ENCODE measurements at places on chromosomes 5 and 9. TPM values are rescaled to one million over a fixed set of nuclear protein-coding genes. Genes with fewer than 3 reads are reported as not detected.
A peak's percentile ranks its signal among the peaks of the same experiment; 100 is the strongest.

GRCh38 chr9:121298016-121298538, 30.1 kb downstream of the GSN start:
- H3K4me3 ChIP-seq, result no peak overlapping the region
- DNase-seq, result no peak
- H3K27me3 ChIP-seq, result no peaks in the 10 kb centered on the region
- peaks cover 21% of the 10 kb centered on the region for H3K36me3 ChIP-seq
- peaks cover 63% of the 10 kb centered on the region for H3K4me1 ChIP-seq

DNA sequence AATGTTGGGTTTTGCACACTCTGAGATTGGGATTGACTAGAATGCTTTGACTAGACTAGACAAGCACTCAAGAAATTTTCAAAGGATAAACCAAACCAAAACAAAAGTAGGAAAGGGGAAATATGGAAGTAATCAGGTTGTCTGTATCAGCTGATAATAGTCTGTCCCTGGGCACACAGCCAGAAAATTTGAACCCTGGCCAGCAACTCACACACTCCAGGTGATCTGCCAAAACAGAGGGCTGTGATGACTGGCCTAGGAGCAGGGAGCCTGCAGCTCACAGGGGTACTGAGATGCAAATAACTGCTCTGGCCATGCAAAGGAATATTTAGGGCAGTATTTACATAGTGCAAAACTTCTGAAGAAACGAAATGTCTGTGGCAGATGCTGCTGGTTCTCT, 112.3 kb upstream of the SMIM23 start:
- H3K27ac ChIP-seq, result no peak overlapping the region
- peak; percentile 70 for DNase-seq
- no peak overlapping the region for H3K4me3 ChIP-seq
- no peaks in the 10 kb centered on the region for H3K36me3 ChIP-seq

DNA sequence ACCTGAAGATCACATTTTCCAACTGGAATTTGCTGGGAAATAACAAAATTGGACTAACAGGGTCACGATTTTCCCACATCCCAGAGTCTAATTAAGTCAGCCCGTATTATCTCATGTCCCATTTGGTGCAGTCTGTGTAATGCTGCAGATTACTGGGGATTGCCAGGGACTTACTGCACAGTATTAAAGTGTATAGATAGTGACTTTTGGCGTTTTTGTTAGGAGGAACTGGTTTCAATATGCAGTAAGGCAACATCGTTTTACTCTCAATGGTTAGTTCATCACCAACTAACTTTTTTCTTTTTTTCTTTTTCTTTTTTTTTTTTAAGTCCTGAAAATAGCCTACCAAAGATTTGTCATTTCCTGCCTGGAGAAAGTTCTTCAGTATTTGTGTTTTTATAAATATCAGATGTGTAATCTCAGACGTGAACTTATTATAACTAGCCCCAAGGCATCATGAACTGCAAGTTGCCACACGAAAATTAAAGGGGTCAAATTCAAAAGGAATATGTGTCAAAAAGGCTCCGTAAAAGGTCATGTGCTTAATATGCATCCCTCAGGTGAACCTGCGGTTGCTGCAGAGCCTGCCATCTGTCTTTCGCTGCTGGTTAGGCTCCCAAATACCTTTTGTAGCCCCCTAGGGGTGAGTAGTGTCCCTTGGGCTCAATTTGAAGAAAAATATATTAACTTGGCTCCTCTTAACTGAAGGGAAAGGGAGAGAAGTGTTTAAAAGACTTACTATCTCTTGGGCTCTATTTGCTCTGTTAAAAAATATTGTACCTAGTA, 176.7 kb upstream of the ADAMTSL1 start:
- H3K36me3 ChIP-seq, result no peaks in the 10 kb centered on the region
- DNase-seq, result peak; percentile 74
- no peak overlapping the region for H3K4me3 ChIP-seq
- H3K27me3 ChIP-seq, result no peaks in the 10 kb centered on the region
- H3K4me1 ChIP-seq, result peaks cover 2% of the 10 kb centered on the region

DNA sequence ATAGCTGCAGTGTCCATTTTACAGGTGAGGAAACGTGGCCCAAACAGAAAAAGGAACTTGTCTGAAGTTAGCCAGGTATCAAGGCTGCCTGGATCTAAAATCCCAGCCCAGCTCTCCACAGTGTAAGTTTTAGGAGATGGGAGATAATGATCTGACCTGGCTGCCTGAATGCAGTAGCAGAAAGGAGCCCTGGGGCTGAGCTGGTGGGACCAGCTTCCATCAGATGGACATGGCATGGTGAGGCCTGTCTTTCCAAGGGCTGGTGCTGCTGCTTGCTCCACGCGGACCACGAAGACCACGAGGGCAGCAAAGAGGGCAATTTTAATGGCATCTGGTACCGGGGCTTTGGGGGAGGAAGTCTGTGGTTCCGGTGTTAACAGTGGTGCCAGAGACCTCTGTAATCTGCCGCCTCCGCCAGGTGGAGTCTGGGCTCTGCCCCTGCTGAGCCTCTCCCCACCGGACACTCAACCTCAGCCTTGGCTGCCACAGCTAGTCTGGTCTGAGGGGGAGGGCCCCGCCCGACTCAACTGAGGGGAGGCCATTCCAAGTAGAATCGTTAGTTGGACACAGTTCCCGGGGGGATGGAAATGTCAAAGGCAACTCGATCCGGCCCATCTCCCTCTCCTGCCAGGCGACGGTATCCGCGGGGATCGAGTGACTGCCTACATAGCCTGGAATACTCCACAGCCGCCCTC, 650 bp downstream of the MYORG start:
- H3K27ac ChIP-seq, result peak overlapping the region; percentile 84
- DNase-seq, result peak; percentile 67
- peak overlapping the region; percentile 79 for H3K4me3 ChIP-seq
- peaks cover 15% of the 10 kb centered on the region for H3K36me3 ChIP-seq
- peaks cover 53% of the 10 kb centered on the region for H3K27me3 ChIP-seq
- H3K4me1 ChIP-seq, result peaks cover 49% of the 10 kb centered on the region

GRCh38 chr9:138050472-138051330, 173.1 kb downstream of the CACNA1B start:
- H3K4me3 ChIP-seq, result no peak overlapping the region
- peaks cover 3% of the 10 kb centered on the region for H3K27me3 ChIP-seq
- H3K36me3 ChIP-seq, result no peaks in the 10 kb centered on the region
- H3K27ac ChIP-seq, result no peak overlapping the region
- no peak for DNase-seq

- no peaks in the 10 kb centered on the region for H3K27me3 ChIP-seq
- no peak overlapping the region for H3K4me3 ChIP-seq
- H3K27ac ChIP-seq, result peak overlapping the region; percentile 94
- peak; percentile 50 for DNase-seq
- H3K36me3 ChIP-seq, result no peaks in the 10 kb centered on the region
Measured at GRCh38 chr5:38462976-38463633, 93.3 kb downstream of the LIFR start.

DNA sequence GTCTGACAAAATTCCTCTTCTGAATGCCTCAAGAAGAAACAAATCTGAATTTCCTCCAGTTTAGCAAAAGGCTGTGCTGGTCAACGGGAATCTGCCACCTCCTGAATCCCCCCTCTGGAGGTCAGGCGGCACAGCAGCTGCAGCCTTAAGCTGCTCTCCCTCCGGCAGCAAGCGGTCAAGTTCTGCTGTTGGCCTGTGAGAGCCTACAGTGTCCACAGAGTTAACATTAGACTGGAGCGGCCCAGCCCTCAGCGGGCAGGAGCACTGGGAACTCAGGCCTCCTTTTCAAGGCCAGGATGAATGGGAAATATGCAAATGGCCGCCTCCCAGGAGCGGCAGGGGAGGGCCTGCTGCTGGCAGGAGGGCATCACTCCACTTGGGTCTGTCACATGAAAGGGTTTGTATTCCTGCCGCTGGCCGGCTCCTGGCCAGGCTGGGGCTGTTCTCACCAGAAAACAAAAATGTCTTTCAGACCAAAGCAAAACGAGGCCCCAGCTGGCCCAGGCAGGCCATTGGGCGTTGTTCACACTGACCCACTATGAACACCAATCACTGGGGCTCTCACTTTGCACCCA, 8.2 kb downstream of the ACSL6 start:
- H3K27me3 ChIP-seq, result peaks cover 6% of the 10 kb centered on the region
- H3K36me3 ChIP-seq, result no peaks in the 10 kb centered on the region
- no peak overlapping the region for H3K27ac ChIP-seq
- DNase-seq, result no peak

GRCh38 chr5:170397059-170397458, 7.9 kb upstream of the KCNMB1 start:
- no peak overlapping the region for H3K4me3 ChIP-seq
- H3K4me1 ChIP-seq, result peaks cover 3% of the 10 kb centered on the region
- H3K36me3 ChIP-seq, result no peaks in the 10 kb centered on the region
- no peak for DNase-seq
- peaks cover 4% of the 10 kb centered on the region for H3K27me3 ChIP-seq
- no peak overlapping the region for H3K27ac ChIP-seq

DNA sequence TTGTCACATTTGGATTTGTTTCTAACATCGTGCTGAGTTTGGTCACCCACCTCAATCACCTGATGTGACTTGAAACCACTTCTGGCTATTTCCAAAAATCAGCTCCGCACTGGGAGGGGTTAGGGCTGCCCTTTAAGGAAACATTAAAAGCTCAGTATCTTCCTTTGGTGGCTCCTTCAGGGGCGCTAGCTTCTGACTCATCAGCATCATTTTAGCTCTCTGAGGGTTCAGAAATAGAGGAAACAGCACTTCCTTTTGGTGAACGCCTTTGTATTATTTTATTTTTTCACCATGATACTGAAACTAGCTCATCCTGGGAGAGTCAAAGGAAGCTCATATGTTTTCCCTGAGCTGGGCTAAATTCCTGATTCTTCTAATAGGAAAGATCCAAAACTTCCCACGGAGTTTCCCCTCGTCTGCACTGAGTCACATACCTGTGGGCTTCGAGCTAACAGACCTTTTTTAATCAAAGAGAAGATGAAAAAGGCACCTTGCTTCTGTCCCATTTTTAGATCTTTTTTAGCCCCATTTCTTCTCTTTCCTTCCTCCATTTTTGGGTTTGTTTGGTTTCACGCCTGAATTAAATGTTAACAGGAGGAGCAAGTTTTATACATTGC, 48.2 kb downstream of the ROPN1L start:
- peaks cover 9% of the 10 kb centered on the region for H3K4me1 ChIP-seq
- no peaks in the 10 kb centered on the region for H3K36me3 ChIP-seq
- peaks cover 8% of the 10 kb centered on the region for H3K27me3 ChIP-seq
- no peak overlapping the region for H3K4me3 ChIP-seq
- peak; percentile 49 for DNase-seq

DNA sequence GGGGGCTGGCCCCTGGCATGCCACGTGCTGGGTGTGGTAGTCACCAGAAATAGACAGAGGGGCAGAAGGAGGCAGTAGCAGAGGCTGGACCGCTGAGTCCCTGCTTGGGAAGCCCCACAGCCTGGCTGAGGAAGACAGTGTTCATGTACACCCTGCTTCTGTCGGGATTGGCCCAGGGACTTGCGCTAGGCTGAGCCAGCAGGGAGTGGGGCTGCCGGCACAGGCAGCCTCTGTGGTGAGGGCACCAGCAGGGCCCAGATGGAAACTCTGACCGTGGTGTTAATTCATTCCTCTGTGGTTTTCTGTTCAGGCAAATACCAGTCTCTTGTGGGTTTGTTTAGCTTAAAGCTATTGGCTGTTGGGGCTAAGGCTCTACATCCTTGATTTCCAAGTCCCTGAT, 108.6 kb upstream of the RAD23B start:
- H3K27me3 ChIP-seq, result no peaks in the 10 kb centered on the region
- peak overlapping the region; percentile 7 for H3K27ac ChIP-seq
- no peak overlapping the region for H3K4me3 ChIP-seq
- no peaks in the 10 kb centered on the region for H3K36me3 ChIP-seq

GRCh38 chr5:54243483-54244080, 66.8 kb downstream of the ARL15 start:
- H3K27ac ChIP-seq, result no peak overlapping the region
- H3K27me3 ChIP-seq, result no peaks in the 10 kb centered on the region
- no peaks in the 10 kb centered on the region for H3K4me1 ChIP-seq
- peak; percentile 64 for DNase-seq
- H3K36me3 ChIP-seq, result no peaks in the 10 kb centered on the region
- no peak overlapping the region for H3K4me3 ChIP-seq

DNA sequence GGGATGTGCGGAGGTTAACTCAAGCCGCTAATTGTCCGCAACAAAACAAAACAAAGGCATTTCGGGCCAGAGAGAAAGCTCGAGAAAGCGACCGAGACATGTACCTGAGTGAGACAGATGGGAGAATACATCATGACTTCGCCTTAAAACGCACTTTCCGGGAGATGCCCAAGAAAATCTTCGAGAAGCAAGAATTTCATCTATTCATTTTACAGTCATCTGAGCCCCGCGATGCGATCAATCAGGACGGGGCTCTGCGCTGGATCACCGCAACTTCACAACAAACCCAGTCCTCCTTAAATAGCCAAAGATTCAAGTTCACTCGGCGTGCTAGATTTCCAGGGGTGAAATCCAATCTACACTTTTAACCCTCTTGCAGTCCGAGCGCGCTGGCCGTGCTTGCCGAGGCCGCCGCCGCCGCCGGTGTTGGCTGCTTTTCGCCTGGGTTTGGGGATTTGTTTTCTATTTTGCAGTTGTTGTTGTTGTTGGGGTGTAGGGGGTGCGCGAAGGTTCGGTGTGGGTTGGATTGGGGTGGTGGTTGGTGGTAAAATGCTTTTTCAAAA, 482 bp downstream of the NFIB start:
- peaks cover 15% of the 10 kb centered on the region for H3K4me1 ChIP-seq
- no peaks in the 10 kb centered on the region for H3K36me3 ChIP-seq
- peak overlapping the region; percentile 90 for H3K4me3 ChIP-seq

- no peak overlapping the region for H3K27ac ChIP-seq
- H3K36me3 ChIP-seq, result no peaks in the 10 kb centered on the region
- H3K4me3 ChIP-seq, result no peak overlapping the region
- no peak for DNase-seq
- no peaks in the 10 kb centered on the region for H3K4me1 ChIP-seq
Measured at GRCh38 chr5:87129046-87129445, 138.6 kb upstream of the RASA1 start.

GRCh38 chr9:108001237-108001636, 511.7 kb upstream of the KLF4 start:
- peaks cover 2% of the 10 kb centered on the region for H3K27me3 ChIP-seq
- H3K27ac ChIP-seq, result no peak overlapping the region
- H3K4me1 ChIP-seq, result peaks cover 9% of the 10 kb centered on the region
- DNase-seq, result no peak
- no peaks in the 10 kb centered on the region for H3K36me3 ChIP-seq
- no peak overlapping the region for H3K4me3 ChIP-seq

- H3K4me1 ChIP-seq, result peaks cover 27% of the 10 kb centered on the region
- H3K27ac ChIP-seq, result no peak overlapping the region
- peaks cover 12% of the 10 kb centered on the region for H3K27me3 ChIP-seq
Measured at GRCh38 chr9:131090025-131090787, 6.1 kb upstream of the AIF1L start.

- H3K4me1 ChIP-seq, result no peaks in the 10 kb centered on the region
- H3K27ac ChIP-seq, result no peak overlapping the region
- no peak overlapping the region for H3K4me3 ChIP-seq
- DNase-seq, result no peak
- H3K36me3 ChIP-seq, result no peaks in the 10 kb centered on the region
Measured at GRCh38 chr5:33816791-33817190, 75.0 kb downstream of the ADAMTS12 start.

- no peak overlapping the region for H3K4me3 ChIP-seq
- no peak for DNase-seq
- H3K27ac ChIP-seq, result no peak overlapping the region
- H3K4me1 ChIP-seq, result peaks cover 28% of the 10 kb centered on the region
- peaks cover 24% of the 10 kb centered on the region for H3K27me3 ChIP-seq
Measured at GRCh38 chr9:129617167-129617566, 3.7 kb downstream of the C9orf50 start.

Gene UAP1L1
- total RNA-seq, result 3.1 TPM

Gene C9
- 0.22 TPM for total RNA-seq

Gene ZDHHC11B
- total RNA-seq, result 3.8 TPM

Gene SH3RF2
- total RNA-seq, result 4.4 TPM

Gene RXRA
- 19.0 TPM for total RNA-seq

Gene UIMC1
- total RNA-seq, result 28.7 TPM

Gene PPP3R2
- 0.04 TPM for total RNA-seq

Gene PCDHA6
- 0.09 TPM for total RNA-seq
